ENCODE measurements at places on chromosomes 7 and 10. TPM values are rescaled to one million over a fixed set of nuclear protein-coding genes. Genes with fewer than 3 reads are reported as not detected.
A peak's percentile ranks its signal among the peaks of the same experiment; 100 is the strongest.

- no peak for DNase-seq
Measured at GRCh38 chr7:494906-495305, 24.7 kb downstream of the PDGFA start.

DNA sequence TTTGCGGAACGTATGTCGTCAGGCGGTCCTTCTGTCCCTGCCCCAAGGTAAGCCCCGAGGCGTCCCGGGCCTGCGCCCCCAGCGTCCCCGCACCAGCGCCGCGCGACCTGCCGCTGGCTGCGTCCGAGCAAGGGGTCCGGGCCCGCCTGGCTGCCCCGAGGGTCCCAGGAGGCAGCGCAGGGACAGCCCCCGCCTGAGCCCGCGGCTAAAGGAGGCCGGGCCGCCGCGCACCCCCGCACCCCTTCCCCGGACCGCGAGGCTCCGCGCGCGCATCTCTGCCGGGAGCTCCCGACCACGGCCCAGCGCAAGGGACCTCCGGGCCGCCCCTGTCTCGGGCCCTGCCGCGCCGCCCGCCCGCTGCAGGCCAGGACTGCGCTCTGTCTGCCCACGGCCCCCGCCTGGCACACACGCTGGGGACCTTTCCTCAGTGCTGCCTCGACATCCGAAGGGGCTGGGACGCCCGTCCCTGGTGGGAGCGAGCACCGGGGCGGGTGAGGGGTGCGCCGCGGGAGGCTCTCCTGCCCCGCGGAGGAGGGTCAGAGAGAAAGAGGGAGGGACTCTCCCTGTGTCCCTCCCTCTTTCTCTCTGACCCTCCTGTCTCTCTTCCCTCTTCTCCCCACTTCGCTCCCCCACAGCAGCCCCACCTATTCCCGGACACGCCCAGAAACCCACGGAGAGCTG is 25.0 kb downstream of the SHH start:
- no peak for DNase-seq

DNA sequence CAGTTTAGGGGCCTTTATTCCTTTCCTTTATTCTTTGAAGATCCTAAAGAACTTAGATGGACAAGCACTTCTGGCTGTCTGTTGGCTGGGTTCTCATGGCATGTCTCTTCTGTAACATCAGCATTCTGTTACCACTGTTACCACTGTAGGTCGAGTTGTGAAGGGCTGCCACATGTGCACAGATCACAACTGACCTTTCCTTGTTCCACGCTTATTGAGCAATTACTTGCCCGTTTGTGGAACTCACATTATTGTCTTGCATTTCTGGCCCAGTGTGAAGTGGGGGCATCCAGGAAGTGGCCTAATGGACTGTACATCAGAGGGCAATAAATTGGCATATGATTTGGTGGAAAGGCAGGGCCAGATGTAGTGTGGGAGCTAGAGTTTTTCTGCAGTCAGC is 23.7 kb downstream of the GBF1 start:
- no peak for DNase-seq

DNA sequence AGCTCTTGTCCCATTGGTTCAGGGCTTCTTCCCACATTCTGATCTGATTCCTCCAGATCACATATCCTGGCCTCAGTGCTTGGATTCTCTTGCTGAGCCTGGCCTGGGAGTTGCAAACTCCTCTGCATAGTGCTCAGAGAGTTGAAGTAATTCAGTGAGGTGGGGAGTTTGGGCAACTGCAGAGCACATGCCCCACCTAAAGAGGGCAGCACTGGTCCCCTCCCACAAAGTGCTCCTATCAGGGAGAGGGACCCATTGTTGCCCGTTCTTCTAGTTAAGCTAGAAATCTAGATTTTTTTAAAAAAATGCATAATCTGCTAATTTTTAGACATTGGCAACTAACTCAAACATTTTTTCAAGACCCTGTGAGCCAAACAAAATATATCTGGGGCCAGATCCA is 45.1 kb downstream of the CHN2 start:
- peak; percentile 43 for DNase-seq

GRCh38 chr10:94101894-94102293 is 108.2 kb downstream of the PLCE1 start:
- DNase-seq, result no peak

- no peak for DNase-seq
Measured at GRCh38 chr7:9608560-9608959, 1175.2 kb downstream of the NXPH1 start.

DNA sequence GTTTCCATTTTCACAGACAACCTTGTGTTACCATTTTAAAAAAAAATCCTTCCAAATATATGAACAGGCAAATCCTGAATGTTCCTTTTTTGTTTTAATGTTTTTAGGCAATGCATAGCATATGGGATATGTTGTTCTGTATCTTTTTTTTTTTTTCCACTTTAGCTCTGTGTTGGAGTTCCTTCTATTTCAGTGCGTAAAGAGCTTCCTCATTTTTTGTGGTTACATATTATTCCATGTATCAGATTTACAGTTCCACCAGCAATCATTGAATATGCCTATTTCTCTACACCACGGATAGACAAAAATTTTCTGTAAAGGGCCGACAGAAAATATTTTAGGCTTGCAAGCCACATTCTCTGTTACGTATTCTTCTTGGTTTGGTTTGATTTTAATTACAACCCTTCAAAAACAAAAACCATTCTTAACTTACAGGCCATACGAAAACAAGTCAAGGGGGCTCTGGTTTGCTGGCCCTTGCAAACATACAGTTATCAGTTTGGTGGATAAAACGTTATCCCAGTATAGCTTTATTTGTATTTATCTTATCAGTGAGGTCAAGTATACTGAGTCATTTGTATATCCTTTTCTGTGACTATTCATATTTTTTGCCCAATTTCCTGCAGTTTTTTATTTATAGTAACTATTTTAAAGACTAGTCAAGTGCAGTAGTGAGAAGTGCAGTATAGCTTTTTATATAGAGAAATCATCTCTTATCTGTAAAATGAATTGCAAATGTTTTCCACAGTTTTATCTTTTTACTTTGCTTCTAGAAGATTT is 55.7 kb downstream of the RALA start:
- DNase-seq, result no peak

DNA sequence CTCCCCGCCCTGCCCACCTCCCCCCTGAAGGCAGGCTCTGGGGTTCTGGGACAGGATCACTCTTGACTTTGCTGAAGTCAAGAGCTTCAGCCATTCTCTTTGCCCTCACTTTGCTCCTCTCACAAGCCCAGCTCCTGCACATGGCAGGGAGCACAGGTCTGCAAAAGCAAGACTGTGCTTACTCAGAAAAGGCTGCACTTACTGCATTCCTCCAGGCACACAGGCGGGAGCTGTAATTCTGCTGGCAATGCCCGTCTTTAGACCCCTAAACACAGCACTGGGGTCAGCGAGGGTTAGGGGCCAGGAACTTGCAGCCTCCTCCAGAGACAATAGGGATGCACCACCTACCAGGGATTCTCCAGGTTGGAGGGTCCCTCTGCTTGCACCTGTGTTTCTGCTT is 523.7 kb downstream of the TCERG1L start:
- no peak for DNase-seq

DNA sequence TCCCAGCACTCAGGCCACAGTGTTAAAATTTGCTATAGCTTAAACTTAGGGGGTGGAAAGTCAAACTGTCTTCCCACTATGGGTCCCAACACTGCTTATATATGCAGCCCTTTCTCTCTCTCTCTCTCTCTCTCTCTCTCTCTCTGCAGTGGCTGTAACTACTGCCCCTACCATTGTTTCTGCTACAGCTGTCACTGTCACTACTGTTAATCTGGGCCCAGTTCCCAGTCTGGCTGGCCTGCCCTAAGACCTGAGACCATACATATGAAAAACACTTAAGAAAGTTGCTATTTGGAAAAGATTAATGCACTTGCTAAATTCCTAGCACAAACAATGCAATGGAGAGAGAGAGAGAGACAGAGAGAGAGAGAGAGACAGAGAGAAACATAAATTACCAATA is 78.6 kb downstream of the THSD7A start:
- DNase-seq, result no peak

GRCh38 chr10:18211862-18212261 is 71.6 kb downstream of the CACNB2 start:
- DNase-seq, result no peak

- DNase-seq, result no peak
Measured at GRCh38 chr10:78263521-78263988, 229.9 kb downstream of the RPS24 start.

DNA sequence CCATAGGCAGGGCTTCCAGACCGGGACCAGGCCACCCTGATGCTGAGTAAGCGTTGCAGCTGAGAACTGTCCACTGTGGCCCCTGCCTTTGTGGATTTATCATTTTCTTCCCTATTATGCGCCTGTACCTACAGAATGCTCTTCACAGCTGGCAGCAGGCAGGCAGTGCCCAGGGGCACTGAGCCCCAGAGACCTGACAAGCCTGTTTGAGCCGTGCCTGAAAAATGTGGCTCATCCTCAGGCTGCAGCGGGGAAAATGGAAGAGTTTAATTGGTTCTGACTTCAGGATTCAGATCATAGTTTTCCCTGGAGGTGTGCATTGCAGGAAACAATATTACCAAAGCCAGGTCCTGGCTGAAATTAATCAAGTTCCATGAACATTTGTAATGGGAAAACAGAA is 200.2 kb downstream of the ZNF438 start:
- DNase-seq, result no peak

DNA sequence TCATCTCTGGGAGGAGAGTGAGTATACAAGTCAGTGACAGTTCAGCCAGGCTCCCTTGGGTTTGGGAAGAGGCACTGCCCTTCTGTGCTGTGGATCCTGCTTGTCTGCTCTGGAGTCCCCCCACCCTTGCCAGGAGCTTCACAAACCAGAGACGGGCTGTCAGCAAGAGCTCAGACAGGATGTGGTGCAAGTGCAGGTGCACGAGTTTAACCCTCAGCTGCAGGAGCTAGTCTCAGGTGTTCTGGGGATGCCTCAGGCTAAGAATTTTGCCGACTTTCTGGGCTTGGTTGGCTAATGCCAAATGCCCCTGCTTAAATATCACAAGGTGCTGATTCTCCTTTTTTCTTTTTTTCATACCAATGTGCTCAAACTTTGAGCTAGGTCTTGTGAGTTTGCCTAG is 22.3 kb downstream of the ZNF783 start:
- peak; percentile 29 for DNase-seq

GRCh38 chr10:125000366-125001312 is 58.7 kb downstream of the ZRANB1 start:
- no peak for DNase-seq

GRCh38 chr7:19352305-19352695 is 207.1 kb upstream of the FERD3L start:
- DNase-seq, result no peak

GRCh38 chr10:69375307-69376151 is 41.2 kb downstream of the TACR2 start:
- DNase-seq, result no peak

DNA sequence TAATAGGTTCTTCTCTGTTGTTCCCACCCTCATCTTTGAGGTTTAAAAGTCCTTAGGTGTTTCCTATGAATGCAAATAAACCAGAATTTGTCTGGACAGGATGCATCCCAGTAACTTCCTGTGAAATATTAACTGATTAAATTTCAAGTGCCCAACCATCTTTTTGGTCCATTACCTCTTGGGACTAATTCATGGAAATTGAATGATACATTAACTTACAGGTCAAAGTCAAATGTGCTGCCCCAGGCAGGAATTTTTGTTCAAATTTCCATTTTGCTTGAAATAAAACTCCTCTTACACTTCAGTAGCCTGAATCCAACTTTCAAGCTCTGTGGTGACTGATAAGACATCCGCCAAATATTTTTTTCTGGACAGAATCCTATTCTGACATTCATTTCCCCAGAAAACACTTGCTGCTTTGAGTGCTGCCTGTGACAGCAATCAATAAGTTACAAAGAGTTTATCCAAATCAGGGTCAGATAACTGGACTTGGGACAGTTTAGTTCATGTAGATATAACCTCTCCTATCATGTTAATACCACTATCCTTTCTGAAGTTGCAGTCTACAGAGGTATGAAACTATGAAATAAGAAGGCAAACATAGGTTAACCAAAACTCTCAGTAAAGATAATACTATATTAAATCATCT is 383.5 kb downstream of the POM121L12 start:
- DNase-seq, result no peak

DNA sequence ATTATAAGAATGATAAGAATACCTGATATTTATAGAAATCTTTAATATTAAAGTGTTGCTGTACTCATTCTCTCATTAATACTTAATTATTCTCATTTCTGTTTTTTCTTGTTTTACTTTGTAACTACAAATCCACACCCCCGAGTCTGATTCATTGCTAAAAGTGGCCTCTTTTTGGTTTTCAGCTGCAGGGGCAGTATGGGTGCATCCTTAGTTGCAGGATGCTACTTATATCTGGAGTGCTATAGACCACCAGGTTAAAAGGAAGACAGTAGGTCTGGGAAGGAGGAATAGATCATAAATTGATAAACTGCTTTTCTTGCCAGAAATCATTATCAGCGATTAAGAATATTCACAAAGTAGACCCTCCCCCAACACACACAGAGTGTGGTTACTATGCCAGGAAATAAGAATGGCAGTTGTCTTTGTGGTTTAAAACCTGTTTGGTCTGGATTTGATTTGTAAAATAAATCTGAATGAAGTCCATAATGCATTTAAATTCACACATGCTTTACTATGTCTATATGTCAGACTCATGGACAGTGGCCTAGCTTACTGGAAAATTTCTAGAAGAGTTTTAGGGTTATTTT is 96.5 kb downstream of the NRF1 start:
- no peak for DNase-seq

DNA sequence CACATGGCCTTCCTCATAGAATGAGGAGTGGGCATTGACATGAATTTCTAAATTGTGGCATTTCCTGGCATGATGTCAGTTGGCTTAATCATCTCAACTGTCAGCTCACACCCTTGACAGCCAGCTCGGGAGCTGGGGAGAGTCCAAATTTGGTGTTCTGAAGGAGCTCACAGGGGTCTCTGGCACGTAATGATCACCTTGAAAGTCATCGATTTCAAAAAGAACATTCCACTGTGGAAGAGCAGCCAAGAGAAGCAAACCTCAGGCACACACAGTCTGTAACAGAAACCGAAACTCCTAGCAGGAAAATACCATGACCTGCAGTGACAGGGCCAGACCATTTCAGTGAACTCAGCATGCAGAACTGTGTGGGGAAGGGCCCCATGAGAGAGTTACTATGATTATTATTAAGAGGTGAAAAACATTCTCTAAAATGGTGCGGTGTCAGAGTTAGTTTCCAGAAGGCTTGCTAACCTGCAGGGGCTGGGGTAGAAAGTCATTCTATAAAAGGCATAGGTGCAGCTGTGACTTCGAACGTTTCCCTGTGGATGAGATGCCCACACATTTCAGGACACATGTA is 26.4 kb upstream of the KLF6 start:
- peak; percentile 70 for DNase-seq

The DDIT4 gene
- 1,202 TPM for total RNA-seq

The FAM221A gene
- 8.0 TPM for total RNA-seq

The OR2A5 gene
- total RNA-seq, result not detected

The CLDN3 gene
- total RNA-seq, result not detected

Measured in activated T-cell treated with anti-CD3 and anti-CD28 coated beads, Interleukin-2, amount 50 U/mL, for 72 hours (primary cell).